KBM-7 (cell line): ENCODE measurements at places on chromosomes 12 and 14.

DNA sequence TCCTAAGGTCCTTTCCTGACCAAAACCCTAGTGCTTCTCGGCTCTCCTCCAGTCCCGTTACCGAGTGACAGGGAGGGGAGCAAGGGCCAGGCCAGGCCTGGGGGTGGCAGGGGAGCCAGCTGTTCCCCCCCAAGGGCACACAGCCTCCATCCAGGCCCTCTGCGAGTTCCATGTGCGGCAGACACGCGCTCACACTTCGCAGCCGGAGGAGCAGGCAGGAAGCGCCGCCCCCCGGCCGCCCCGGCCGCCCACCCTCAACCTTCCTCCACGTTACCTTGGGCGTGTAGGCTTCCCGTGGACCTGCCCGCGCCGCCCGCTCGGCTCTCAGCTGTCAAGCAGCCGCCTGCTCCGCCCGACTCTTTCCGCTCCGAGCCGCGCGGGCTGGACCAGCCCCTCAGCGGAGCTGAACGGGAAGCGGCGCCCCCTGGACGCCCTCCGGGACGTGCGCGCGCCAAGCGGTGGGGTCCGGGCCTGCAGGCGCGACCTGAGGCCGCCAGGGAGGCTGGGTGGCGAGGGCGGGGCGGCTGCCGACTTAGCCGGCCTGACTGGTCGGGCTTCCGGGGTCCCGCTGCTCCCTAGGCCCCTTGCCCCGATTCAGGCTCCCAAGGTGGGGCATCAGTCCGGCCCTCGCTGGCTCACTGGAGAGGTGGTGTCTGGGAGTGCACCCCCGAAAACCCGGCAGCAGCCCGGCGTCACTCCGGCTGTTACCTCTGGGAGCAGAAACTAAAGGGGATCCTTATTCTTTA, at the start of gene CRACR2A:
Gene CRACR2A, minus strand, starts transcription at position 369 of the 746 bp plus-strand sequence. CDS start 56,110 bp downstream, outside the sequence.
- peak; percentile 83 for DNase-seq

GRCh38 chr14:82091097-82091496, 557.4 kb upstream of the SEL1L start:
- no peak for DNase-seq

DNA sequence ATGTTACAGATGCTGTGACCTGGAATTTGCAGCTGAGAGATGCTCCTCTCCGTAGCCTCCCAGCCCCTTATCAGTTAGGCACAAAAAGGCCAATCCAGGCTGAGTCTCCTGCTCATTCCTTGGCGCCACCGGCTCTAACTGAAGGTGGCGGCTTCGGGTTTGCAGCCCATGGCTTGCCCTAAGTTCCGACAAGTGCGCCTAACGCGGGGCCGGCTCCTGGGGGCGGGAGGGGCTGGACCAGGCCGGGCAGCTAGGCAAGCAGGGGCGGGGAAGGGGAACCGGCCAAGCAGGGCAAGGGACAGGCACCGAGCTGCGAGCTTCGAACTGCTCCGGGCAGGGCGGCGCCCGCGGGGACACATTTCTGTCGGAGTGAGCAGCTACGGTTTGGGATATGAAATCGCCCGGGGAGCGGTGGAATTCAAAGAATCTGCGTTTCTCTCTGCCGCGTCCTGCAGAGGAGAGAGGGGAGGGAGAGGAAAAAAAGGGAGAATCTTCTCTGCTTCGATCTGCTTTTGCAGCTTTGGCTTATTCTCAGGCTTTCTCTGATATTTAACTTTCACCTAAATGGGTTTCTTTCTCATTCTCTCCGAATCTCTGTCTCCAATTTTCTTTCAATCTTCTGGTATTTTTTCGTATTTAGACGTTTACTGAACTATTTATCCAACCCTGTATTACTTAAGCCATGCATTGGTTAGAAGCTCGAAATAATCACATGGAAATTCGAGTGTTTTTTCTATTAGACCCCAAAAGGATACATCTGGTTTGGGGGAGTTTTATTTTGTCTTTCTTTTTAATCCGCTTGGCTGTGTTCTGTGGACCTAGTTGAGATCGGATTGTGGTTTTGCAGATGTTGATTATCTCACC, 1.6 kb upstream of the HOXC12 start:
- DNase-seq: no peak

- DNase-seq: peak; percentile 63
Observed at GRCh38 chr14:100383727-100384158, 60.6 kb downstream of the SLC25A47 start.

DNA sequence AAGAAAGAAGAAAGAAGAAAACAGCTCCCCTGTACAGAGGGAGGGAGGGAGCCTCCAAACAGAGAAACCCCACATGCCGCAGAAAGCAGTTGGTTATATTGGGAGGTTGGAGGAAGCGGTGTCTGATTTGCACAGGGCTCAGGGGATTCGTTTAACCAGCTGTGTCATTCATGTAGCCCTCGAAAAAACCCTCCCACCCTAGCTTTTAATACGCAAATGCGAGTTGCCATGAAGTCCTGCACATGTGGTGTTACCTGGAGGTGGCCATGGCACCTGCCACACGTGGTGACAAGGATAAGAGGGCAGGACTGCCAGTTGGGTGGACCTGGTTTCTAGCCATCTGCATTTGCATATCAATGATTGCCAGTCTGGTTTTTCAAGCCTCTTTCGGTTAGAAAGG, 40.9 kb downstream of the TMEM30B start:
- DNase-seq: no peak
